ENCODE measurements at places on chromosomes 12 and 14.

DNA sequence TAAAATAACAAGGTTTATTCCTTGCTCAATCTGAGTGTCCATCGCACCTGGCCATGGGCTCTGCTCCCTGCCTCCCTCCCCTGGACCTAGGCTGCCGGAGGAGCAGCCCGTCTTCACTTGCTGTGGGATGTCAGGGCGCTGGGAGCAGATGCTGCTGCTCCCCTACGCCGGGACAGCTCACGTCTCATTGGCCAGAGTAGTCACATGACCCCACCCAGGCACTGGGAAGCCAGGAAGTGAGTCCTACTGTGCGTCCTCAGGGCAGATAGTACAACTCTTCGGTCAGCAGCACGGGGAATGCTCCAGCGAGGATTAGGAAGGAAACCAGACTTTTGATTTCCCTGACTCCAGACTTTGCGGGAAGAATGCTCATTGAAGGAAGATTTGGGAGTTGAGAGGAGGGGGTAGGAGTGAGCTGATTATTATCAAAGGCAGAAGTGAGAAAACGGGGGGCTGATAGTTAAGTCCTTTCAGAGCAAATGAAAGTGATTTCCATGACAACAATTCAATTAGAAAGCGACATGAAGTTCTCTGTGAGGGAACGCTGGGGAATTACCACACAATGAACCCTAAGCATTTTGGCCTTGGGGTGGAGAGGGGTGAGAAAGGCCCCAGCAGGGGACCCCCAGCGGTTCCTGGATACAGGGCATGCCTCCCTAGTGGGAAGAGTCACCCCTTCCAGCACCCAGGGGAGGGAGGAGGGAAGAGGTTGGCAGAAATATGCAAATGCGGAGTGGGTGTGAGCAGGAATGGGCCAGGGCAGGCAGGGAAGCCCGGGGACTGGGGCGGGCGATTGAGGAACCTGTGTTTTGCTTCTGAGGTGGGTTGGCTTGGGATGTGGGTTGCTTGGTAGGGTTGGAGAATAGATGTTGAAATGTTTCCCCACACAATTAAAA, 215.5 kb downstream of the AACS start:
- no peak for DNase-seq
- H3K4me3 ChIP-seq = peak overlapping the region; percentile 1
- H3K27me3 ChIP-seq = peaks cover 19% of the 10 kb centered on the region
- H3K4me1 ChIP-seq = peaks cover 6% of the 10 kb centered on the region
- no peak overlapping the region for H3K27ac ChIP-seq
- no peaks in the 10 kb centered on the region for H3K36me3 ChIP-seq

DNA sequence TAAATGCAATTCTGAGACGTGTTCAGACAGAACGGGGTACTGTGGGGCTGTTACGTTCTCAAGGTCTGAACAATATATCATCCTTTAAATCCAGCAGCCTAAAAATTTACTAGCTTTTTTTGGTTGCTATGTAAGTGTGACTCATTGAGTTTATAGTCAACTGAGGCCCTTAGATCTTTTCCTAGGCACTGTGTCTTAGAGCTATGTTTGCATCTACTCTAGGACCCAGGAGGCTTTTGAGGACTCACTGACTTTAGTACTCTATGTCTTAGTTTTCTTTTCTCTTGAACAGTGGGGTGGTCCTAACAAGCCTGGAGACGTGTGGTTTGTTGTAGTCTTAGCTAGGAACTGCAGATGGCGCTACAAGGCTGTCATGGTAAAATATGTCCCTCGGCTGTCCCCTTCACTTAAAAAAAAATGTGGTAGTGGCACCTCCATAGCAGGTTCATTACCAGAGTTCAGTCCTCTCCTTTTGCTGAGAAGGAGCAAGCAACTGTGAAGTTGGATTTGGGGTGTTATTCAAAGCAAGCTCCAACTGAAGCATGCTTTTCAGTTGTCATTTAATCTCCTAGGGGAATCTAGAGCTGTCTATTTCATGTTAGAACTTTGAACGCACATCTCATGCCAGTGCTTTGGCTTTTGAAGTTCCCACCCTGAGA, 8.7 kb upstream of the SPATS2 start:
- no peak overlapping the region for H3K27ac ChIP-seq
- peak; percentile 59 for DNase-seq
- no peaks in the 10 kb centered on the region for H3K36me3 ChIP-seq
- peaks cover 4% of the 10 kb centered on the region for H3K4me1 ChIP-seq
- H3K27me3 ChIP-seq = peaks cover 10% of the 10 kb centered on the region

DNA sequence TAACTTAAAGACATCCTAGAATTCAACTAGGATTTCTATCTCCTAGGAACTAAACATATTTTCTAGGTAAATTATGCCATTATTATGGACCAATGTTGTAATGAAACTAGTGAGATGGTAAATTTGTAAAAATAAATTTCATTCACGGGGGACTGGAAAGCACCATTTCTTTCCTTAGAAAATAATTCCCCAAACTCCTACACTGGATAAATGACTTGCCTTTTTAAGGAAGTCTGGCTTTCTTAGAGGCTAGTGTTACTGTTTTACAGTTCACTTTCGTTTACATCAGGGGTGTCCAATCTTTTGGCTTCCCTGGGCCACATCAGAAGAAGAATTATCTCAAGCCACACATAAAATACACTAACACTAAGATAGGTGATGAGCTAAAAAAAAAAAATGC, 3.3 kb downstream of the SLC39A9 start:
- no peaks in the 10 kb centered on the region for H3K27me3 ChIP-seq
- peaks cover 13% of the 10 kb centered on the region for H3K4me1 ChIP-seq
- DNase-seq = no peak
- no peak overlapping the region for H3K4me3 ChIP-seq

- no peaks in the 10 kb centered on the region for H3K4me1 ChIP-seq
- no peaks in the 10 kb centered on the region for H3K36me3 ChIP-seq
- no peak overlapping the region for H3K27ac ChIP-seq
- H3K27me3 ChIP-seq = no peaks in the 10 kb centered on the region
- H3K4me3 ChIP-seq = no peak overlapping the region
Measured at GRCh38 chr12:18967814-18968213, 161.7 kb upstream of the PLEKHA5 start.

- no peak for DNase-seq
- H3K27ac ChIP-seq = no peak overlapping the region
- H3K4me3 ChIP-seq = no peak overlapping the region
- peaks cover 42% of the 10 kb centered on the region for H3K36me3 ChIP-seq
Measured at GRCh38 chr14:77284466-77284865, 13.5 kb upstream of the NGB start.

DNA sequence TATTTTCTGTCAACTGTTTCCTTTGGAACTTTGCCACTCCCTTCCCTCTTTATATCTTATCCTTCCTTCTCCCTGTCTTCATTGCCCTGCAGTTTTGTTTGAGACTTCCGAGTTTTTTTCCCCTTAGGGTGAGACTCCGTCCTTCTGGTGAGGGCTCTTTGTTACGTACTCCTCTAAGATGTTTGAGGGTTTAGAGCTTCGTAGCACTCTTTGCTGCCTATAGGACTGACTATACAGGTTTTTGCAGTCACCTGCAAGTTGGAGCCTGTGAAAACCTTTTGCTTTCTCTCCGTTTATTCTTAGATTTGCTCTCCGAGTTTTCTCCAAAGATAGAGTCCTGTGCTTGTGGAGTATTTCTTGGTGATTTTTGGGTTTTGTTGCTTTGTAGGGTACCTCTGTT, 41.7 kb upstream of the MYRFL start:
- peaks cover 51% of the 10 kb centered on the region for H3K36me3 ChIP-seq
- H3K4me1 ChIP-seq = peaks cover 5% of the 10 kb centered on the region
- no peaks in the 10 kb centered on the region for H3K27me3 ChIP-seq

- H3K27me3 ChIP-seq = peaks cover 20% of the 10 kb centered on the region
- no peak overlapping the region for H3K4me3 ChIP-seq
- peaks cover 3% of the 10 kb centered on the region for H3K36me3 ChIP-seq
- H3K4me1 ChIP-seq = peaks cover 10% of the 10 kb centered on the region
- no peak overlapping the region for H3K27ac ChIP-seq
- DNase-seq = peak; percentile 46
Measured at GRCh38 chr12:113424915-113425823, 3.0 kb downstream of the SDSL start.

GRCh38 chr14:35124127-35124526, 1.8 kb downstream of the PRORP start:
- no peak overlapping the region for H3K4me3 ChIP-seq
- no peak for DNase-seq
- no peak overlapping the region for H3K27ac ChIP-seq
- H3K4me1 ChIP-seq = peaks cover 29% of the 10 kb centered on the region
- peaks cover 13% of the 10 kb centered on the region for H3K36me3 ChIP-seq

DNA sequence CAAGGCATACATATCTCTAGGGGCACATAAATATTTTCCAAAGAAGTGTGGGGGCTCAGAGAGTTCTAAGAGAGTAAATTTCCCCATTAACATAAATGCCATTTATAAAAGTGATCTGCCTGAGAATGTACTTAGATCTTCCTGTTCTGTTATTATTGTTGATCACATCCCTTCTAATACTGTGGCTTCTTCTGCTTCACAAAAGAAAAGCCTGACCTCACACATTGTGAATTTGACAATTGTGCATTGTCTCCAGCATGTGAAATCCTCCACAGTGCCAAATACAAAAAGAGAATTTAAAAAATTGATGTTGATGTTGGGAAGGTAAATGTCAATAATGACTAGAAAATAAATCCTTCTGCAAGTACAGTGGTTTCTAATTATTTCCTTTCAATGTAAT, 330.5 kb upstream of the LRIG3 start:
- H3K36me3 ChIP-seq = no peaks in the 10 kb centered on the region
- no peak overlapping the region for H3K27ac ChIP-seq
- H3K4me1 ChIP-seq = no peaks in the 10 kb centered on the region
- H3K27me3 ChIP-seq = no peaks in the 10 kb centered on the region
- no peak for DNase-seq

GRCh38 chr14:54589843-54590242, 22.9 kb downstream of the SAMD4A start:
- H3K4me1 ChIP-seq = peaks cover 35% of the 10 kb centered on the region
- no peaks in the 10 kb centered on the region for H3K27me3 ChIP-seq
- DNase-seq = no peak
- peaks cover 23% of the 10 kb centered on the region for H3K36me3 ChIP-seq
- no peak overlapping the region for H3K4me3 ChIP-seq
- H3K27ac ChIP-seq = no peak overlapping the region

DNA sequence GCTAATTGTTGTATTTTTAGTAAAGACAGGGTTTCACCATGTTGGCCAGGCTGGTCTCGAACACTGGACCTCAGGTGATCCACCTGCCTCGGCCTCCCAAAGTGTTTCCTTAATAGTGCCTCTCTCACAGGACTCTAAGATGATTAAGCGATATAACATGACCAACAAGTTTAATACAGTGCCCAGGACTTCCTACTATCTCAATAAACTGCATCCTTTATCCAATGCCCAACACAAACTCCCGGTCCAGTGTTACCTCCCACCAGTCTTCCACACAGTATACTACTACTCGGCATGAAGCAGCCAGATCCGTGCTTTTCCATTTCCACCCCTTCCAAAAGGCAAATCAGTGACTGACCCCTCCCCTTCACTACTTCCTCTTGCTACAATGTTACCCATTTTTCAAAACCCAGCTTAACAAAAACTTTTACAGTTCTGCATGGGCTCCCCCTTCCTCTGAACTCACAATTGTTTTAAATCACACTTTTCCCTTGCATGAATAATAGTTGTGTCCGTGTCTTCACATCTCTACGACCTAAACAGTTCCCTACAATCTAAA, 900 bp downstream of the NOP2 start:
- H3K27me3 ChIP-seq = no peaks in the 10 kb centered on the region
- H3K36me3 ChIP-seq = peaks cover 32% of the 10 kb centered on the region
- no peak for DNase-seq
- H3K27ac ChIP-seq = peak overlapping the region; percentile 87

DNA sequence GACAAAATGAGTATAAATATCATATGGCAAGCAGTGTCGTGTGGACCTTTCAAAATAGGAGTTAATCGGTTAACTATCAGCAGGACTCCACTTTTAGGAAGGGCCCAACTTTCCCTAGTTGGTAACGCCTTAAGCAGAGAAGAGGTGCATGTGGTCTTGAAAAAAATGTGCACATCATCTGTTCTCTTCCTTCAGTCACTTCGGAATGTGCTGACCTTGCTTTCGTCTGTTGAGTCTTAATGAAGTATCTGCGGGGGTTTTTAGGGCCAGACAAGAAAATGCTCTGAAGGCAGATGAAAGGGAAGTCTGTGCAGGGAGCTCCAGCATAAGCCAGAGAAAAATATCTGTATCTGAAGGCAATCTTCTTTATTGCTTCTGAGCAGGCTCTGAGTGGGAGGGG, 185.2 kb downstream of the AEBP2 start:
- H3K4me3 ChIP-seq = no peak overlapping the region
- peaks cover 4% of the 10 kb centered on the region for H3K36me3 ChIP-seq
- peaks cover 2% of the 10 kb centered on the region for H3K4me1 ChIP-seq
- H3K27ac ChIP-seq = no peak overlapping the region
- no peaks in the 10 kb centered on the region for H3K27me3 ChIP-seq
- no peak for DNase-seq

DNA sequence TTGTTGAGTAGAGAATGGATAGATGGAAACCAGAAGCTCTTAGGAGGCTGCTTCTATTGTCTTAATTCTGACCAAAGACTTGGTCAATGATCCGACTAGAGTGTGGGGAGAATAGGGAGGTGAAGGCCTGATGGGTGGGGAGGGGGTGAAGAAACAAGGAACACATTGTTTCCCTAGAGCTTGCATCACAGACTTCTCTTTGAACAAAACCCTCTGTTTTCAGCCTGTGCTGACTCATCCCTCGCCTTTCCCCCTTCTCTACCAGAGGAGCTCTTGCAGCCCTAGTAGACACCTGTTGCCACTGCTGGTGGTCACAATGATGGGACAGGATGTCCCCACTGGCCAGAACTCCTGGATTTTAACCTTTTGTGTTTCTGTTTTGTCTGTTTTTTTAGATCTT, 46.8 kb upstream of the CISTR start:
- no peak for DNase-seq
- peaks cover 19% of the 10 kb centered on the region for H3K27me3 ChIP-seq
- no peaks in the 10 kb centered on the region for H3K36me3 ChIP-seq
- H3K4me1 ChIP-seq = no peaks in the 10 kb centered on the region
- no peak overlapping the region for H3K27ac ChIP-seq

- H3K27me3 ChIP-seq = peaks cover 4% of the 10 kb centered on the region
- H3K36me3 ChIP-seq = no peaks in the 10 kb centered on the region
- H3K4me1 ChIP-seq = no peaks in the 10 kb centered on the region
- no peak overlapping the region for H3K27ac ChIP-seq
Measured at GRCh38 chr12:119176267-119177055, 2.3 kb upstream of the HSPB8 start.

DNA sequence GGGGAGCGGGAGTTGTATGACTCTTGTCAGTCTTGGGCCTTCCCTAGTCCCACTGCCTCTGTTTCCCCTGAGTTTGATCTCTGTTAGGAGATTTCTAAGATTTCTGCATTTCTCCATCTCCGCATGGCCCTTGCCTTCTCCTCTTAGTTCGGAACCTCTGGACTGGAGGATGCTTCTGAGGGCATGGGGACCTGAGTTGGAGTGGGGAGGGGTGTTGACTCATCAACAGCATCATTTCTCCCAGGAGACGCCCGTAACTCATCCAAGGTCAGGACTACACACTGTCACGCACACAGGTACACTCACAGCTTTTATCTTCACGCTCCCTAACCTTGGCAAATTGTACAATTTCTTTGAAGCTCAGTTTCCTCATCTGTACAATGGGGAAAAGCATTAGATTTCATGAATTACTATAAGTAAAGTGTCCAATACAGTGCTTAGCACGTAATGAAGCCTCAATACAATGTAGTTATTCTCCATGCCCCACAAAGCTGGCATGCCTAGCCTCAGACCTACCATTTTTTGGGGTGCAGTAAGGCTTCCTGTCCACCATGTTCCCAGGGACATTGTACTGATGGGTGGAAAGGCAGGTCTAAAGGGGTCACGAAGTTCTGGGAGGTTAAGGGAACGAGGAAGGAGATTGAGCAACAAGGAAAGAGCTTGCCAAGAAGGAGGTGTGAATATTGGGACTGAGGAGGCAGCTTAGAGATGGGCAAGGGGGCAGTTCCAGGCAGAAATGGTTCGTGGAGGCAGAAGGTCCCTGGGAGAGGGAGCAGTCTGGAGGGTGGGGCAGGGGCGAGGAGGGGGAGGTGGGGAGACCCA, 600 bp upstream of the LAG3 start:
- H3K36me3 ChIP-seq = no peaks in the 10 kb centered on the region
- H3K27ac ChIP-seq = no peak overlapping the region
- peak overlapping the region; percentile 36 for H3K4me3 ChIP-seq
- DNase-seq = no peak
- H3K4me1 ChIP-seq = peaks cover 24% of the 10 kb centered on the region

Measured in memory B cell (primary cell).